ENCODE measurements at places on chromosomes 4 and X.
A peak's percentile ranks its signal among the peaks of the same experiment; 100 is the strongest.

GRCh38 chrX:38664285-38664684 is 102.9 kb downstream of the TSPAN7 start:
- DNase-seq: no peak

DNA sequence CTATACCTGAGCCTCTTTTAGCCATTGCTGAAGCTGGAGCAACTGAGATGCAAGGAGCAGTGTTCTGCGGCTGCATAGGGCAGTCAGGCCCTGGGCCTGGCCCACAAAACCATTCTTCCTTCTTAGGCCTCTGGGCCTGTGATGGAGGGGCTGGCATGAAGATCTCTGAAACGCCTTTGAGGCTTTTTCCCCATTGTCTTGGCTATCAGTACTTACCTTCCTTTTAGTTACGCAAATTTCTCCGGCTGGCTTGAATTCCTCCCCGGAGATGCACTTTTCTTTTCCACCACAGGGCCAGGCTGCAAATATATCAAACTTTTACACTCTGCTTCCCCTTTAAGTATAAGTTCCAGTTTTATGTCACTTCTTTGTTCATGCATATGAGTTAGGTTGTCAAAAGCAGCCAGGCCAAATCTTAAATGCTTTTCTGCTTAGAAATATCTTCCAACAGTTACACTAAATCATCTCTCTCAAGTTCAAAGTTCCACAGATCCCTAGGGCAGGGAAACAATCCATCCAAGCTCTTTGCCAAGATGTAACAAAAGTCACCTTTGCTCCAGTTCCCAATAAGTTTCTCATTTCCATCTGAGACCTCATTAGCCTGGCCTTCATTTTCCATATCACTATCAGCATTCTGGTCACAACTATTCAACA is 194.4 kb upstream of the PCDH7 start:
- no peak for DNase-seq

GRCh38 chr4:41692717-41693345 is 55.7 kb downstream of the PHOX2B start:
- no peak for DNase-seq

DNA sequence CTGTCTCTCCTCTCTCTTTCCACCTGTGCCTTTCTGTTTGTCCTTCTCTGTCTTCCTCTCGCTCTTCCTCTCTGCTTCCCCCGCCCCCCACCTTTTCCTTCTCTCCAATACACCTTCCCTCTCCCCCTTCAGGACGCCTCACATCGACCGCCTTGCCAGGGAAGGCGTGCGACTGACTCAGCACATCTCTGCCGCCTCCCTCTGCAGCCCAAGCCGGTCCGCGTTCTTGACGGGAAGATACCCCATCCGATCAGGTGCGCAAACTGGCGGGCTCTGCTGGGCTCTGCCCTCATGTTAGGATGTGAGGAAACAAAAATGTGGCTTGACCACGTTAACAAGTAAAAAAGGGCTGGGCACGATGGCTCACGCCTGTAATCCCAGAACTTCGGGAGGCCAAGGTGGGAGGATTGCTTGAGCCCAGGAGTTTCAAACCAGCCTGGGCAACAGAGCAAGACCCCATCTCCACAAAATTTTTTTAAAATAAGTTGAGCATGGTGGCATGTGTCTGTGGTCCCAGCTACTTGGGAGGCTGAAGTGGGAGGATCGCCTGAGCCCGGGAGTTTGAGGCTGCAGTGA is 35.2 kb downstream of the ARSF start:
- DNase-seq: no peak

GRCh38 chrX:30612250-30612655 is 34.7 kb upstream of the TASL start:
- DNase-seq: no peak

DNA sequence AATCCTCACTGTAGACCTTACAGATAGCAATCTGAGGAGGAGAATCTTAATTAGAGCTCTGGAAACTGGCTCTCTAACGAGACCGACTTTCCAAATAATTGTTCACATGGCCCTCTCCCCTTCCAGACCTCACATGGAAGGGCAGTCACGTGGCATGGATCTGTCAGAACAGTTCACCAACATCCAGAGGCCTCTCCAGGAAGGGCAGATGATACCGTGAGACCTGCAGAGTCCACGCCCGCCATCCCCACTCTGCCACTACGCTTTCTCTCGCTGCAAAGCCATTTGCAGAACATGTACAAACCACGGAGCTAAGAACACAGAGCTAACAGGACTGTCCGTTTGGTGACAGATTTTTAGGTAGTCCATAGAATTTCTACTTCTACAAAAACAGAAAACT is 20.7 kb downstream of the FAT1 start:
- DNase-seq: no peak

- no peak for DNase-seq
Observed at GRCh38 chrX:134460862-134461220, 876 bp downstream of the HPRT1 start.

DNA sequence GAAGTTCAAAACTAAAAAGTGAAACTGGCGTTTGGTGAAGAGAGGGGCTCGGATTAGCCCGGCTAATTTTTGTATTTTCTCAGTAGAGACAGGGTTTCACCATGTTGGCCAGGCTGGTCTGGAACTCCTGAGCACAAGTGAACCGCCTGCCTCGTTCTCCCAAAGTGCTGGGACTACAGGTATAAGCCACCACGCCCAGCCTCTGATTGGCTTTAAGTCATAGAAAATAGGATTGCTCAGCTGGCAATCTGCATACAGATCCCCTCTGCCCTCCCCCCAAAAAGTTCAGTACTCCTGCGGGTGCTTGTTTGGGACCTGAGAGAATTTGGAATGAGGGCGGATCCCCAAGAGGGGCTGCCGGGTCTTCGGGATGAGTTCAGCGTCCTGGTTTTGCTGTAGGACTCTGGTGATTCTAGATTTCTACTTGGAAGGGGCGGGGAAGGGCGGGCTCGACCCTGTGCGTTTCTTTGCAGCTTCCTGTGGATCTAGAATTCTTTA is 537 bp upstream of the PRKX start:
- no peak for DNase-seq

DNA sequence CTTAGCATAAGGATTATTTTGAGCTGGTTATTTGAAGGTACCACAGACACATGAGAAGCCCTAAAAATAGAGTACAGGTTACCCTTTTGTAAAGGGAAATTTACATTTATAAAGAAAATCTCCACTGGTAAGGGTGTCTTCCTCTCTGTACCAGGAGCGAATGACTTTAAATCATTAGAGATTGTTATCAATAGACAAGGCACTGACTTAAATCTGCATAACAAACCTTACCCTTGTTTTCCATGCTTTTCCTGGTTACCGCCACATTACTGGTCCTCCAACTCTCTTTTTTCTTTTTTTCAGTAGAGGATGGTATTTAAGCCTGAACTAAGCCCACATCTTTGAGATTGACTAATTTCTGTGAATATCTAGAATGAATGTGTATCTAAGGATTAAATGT is 129.8 kb downstream of the SLC7A11 start:
- no peak for DNase-seq

DNA sequence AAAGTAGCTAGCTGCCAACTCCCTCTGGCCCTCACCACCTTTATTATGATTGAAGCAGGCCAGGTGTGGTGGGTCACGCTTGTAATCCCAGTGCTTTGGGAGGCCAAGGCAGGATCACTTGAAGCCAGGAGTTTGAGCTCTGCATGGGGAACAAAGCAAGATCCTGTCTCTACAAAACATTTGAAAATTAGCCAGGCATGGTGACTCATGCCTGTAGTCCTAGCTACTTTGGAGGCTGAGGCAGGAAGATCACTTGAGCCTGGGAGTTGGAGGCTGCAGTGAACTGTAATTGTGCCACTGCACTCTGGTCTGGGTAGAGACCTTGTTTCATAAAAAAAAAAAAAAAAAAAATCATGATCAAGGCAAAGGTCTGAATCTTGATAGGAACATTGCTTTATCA is 467.0 kb upstream of the DIPK2B start:
- no peak for DNase-seq

GRCh38 chr4:153318696-153319320 is 25.7 kb upstream of the MND1 start:
- DNase-seq: no peak

- DNase-seq: no peak
Observed at GRCh38 chr4:107283587-107284559, 247.8 kb upstream of the DKK2 start.

DNA sequence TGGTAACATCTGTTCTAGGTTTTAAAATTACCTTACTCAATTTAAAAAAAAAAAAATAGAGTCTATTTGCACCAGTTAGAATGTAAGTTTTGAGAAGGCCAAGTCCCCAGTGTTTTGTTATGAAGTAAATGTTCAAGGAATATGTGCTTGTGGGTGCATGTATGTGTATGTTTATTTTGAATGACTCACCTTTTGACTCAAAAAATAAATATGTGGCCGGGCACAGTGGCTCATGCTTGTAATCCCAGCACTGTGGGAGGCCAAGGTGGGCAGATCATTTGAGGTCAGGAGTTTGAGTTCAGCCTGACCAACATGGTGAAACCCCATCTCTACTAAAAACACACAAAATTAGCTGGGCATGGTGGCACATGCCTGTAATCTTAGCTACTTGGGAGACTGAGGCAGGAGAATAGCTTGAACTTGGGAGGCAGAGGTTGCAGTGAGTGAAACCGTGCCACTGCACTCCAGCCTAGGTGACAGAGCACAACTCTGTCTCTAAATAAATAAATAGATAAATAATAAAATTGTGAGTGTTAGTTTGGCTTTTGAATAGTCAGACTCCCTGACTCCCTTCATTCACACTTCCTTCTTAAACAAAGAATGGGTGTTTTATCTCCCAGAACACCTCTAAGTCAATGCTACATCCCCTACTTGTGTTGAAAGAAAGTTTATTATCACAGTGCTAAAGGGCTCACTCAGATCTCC is 511.3 kb upstream of the PCDH7 start:
- no peak for DNase-seq

DNA sequence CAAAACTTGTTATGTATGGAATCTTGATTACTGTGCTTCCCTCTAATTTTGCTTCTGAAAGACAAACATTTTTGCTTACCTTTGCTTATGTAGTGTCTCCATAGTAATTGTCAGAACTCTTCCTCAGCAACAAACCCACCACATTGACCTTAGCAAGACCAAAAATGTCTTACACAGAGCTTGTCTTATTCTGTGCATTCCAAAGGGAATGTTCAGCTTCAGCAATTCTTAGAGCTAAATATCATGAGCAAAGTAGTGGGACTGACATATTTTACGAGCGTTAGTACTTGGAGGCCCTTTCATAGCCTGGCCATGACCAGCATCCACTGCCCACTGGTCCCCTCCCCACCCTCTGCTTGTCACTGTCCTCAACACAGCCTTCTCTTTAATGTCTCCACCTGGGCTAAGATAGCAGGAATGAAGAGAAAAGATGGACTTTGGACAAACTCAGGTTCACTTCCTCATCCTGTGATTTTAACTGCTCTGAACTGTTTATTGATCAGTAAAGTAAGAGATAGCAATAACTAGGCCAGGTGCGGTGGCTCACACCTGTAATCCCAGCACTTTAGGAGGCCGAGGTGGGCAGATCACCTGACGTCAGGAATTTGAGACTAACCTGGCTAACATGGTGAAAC is 15.5 kb upstream of the SH3D19 start:
- no peak for DNase-seq

DNA sequence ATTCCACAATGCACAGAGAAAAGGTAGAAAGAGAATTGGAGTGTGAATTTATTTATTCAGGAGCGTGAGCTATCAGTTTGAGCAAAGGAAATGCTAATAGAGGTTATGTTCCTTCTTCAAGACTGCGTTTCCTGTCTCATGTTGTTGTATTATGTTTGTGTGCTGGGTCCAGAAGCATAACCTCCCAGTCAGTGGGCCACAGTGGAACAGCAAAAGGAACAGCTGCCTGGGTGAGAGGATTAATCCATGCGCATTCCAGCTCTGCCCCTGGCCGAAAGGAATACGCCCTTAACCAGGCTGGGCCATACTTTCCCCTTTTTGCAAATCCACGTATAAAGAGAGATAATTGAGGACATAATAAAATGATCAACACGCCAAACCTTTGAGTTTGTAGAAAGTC is 32.4 kb upstream of the ARX start:
- no peak for DNase-seq

- DNase-seq: no peak
Observed at GRCh38 chrX:111071542-111072277, 24.3 kb upstream of the PAK3 start.

DNA sequence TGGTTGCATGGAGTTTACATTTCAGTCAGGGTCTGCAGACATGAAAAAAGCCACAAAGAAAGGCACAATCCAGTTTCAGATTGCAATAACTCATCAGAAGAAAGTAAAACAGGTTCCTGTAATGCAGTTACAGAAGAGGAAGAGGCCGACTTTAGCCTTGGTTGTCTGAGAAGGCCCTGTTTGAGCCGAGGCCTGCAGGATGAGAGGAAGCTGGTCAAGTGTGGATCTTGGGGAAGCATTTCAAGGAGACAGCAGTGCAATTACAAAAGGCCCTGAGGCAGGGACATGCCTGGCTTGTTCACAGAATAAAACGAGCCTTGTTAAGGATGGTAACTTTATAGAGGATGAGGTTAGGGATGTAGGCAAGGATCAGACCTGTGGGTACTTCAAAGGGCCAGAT is 62.4 kb downstream of the AFF2 start:
- DNase-seq: no peak

GRCh38 chr4:186307916-186308315 is 41.9 kb downstream of the F11 start:
- DNase-seq: no peak

GRCh38 chrX:49230500-49231232 is 2.5 kb downstream of the CACNA1F start:
- peak; percentile 11 for DNase-seq

DNA sequence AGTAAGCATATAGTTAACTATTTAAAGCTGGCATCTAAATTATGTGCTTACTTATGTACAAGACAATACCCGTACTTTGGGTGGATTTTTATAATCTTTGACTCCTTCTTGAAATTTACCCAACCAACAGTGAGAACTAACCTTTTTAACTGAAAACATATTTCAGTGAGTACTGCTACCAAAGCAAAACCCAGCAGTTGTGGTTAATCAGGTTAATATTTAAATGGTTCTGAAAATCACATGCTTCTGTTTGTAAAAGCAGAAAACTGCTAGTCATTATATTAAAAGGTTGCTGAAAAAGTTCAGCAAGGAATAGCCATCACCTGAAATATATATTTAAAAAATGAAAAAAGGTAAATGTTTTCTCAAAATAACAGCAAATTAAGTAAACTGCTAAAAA is 20.0 kb downstream of the UBE2D3 start:
- no peak for DNase-seq

DNA sequence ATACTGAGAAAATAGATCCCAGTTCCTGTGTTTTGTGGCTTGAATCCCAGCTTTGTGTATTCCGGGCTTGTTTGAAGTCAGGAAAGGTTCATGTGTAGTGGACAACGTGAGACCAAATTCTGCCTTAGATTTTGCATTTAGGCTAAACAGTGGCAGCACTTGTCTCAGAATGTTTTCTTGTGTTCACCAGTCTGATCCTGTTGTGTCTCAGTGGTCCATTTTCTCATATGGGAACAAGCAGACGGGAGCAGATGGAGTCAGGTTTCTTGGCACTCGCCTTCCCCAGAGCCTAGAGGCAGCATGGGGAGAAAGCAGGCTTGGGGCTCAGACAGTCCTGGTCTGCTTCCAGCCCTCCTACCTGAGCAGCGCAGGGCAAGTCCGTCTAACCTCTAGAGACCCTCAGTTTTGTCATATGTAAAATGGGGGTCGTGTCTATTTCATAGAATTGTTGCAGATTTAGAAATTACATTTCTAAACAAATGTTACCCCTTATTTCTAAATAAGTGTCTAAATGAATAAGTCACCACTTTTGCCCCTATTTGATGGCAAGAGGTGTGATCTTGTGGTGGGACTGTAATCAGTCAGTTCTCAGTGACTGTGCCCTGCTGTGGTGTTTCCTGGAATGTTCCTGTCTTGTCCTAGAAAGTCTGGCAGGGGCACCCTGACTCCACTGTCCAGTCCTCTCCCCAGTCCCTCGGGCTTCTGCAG is 28.3 kb upstream of the MSANTD1 start:
- no peak for DNase-seq

All from stimulated activated CD8-positive, alpha-beta memory T cell treated with anti-CD3 and anti-CD28 coated beads, Interleukin-15, amount 100 ng/mL, for 1 hour (primary cell).